ENCODE measurements at places on chromosomes 16 and 17.

- DNase-seq = no peak
Measured at GRCh38 chr17:56742601-56743000, 91.1 kb downstream of the C17orf67 start.

GRCh38 chr17:57158325-57158724, 73.3 kb downstream of the AKAP1 start:
- DNase-seq = no peak

DNA sequence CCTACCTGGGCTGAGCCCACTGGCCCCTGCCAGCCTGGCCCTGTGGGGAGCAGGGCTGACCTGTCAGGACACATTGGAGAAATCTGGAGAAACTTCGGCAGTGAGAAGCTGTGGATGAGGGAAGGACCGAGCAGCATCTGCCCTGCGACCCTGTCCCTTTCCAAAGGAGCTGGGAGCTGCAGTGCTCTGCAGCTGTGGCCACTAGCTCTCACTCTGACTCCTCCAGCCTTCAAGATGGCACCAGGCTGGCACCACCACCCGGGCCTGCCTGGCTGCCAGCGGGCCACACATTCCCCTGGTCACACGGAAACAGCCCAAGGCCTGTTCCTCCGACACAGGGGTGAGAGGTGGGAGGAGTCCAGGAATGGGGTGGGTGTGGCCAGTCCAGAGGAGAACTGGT, 30.1 kb downstream of the CD300LG start:
- no peak for DNase-seq

DNA sequence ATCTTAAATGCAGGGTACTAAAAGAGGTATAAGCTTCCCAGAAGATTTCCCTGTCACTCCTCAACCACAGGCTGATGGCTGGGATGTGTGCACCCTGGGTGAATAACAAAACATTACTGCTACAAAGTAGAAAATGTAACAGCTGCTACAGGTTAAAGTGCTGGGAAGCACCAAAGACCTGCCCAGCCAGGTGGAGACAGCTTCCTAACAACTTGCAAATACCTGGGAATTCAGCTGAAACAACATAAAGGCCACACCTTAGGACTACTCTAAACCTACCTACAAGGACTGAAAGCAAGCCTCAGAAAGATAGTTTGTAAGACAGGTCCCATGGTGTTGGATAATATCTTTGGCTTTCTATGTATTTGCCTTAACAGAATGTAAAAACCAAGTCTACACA, 118.5 kb downstream of the CEP112 start:
- DNase-seq = no peak

DNA sequence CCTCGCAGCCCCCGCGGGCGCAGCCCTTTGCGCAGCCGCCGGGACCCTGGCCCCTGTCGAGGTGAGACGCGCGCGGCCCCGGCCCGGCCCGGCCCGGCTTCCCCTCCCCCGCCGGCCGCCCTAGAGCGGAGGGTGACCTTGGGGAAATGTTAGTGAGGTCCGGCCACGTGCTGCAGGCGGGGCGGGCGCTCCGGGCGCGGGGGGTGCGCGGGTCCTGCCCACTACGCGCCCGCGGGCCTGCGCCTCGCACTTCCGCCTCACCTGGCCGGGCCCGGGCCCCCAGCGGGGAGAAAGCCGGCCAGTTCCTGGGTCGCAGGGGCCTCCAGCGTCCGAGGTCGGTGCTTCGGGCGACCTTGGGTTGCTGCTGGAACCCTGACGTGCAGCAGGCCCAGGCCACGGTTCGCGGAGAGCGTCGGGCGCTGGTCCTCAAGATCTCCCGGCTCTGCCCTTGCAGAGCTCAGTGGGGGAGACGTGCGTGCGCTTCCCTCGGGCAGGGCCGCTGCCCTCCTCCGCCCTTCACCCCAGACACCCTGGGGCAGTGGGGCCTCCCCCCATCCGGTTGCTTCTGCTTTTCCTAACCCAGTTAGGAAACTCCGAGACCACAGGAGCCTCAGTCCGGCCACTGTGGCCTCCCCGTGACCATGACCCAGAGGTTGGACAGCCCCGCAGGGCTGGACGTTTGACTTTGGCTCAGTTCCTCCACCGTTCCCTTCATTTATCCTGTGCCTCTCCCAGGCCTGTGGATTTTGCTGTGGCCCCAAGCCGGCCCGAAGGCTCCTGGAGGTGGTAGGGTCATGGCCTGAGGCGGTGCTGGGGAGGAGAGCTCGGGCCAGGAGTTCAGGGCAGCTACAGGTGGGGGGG, 791 bp downstream of the MCRIP2 start:
- DNase-seq = no peak

DNA sequence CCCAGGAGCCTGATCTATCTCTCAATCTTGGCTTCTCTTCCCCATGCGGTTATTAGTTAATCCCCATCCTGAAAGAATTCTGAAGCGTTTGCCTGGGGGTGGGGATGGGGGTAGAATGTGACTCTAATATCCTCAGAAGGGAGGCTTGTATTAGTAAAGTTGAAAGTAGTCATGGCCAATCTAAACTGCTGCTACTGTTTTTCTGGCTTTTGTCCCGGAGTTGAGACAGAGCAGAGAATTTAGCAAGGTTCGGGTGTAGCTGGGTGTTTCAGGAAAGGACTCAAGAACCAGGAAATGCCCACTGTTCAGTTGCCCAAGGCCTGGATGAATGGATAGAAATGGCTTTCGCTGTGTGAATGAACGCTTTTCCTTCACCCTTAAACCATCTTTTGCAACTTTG, 17.6 kb upstream of the ITGAM start:
- no peak for DNase-seq

Measured in stimulated activated CD8-positive, alpha-beta memory T cell treated with anti-CD3 and anti-CD28 coated beads, Interleukin-7, amount 100 ng/mL, for 4 hours (primary cell).